Kidney epithelial cell (primary cell): ENCODE measurements at places on chromosomes 5 and 9.

DNA sequence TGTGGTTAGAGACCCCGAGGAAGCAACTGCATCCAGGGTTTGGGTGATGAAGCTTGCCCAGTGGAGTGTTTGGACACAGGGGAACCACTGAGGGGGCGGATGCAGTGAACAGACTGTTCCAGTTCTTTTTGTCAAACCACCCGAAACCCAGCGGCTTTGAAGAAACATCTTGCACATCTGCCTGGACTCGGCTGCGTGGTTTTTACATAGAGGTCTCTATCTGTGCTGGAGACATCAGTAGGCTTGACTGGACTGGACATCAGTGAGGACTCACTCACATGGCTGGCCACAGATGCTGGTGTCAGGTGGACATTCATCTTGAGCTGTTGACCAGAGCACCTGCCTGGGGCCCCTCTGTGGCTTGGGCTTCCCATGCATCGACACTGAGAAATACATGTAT lies 15.3 kb upstream of the SPATA31E1 start:
- DNase-seq: no peak

DNA sequence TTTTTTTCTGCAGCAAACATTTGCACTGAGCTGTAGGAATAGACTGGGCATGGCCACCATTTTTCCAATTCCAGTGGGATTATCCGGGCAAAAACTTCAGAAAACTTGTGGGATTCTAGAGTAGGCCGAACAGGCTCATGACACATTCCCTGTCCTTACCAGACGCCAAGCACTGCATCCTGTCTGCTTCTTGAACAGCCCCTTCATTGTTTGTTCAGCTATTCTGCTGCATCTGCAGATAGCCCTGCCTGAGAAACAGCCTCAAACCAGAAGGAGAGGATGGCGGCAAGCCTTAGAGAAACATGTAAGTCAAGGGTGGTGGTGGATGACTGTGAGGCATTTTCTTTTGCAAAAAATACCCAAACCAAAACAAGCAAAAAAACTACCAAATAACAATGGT lies 111.8 kb upstream of the NTRK2 start:
- no peak for DNase-seq

DNA sequence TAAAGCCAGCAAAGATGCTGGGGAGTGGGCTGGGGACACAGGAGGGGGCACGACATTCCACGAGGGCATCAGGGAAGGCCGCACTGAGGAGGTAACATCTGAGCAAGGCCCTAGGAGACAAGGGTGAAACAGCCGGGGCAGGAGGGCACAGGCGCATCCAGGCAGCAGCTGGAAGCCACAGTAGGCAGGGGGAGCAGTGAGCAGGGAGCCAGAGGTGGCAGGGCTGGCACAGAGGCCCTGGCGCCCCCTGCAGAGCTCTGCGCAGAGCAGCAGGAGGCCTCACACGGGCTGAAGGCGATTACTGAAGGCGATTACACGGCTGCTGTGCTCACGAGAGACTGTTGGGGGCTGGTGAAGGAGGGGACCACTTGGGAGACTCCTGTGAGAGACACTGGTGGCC lies 15.4 kb downstream of the LMAN2 start:
- no peak for DNase-seq

GRCh38 chr9:36791222-36791950 lies 218.7 kb downstream of the MELK start:
- no peak for DNase-seq

GRCh38 chr5:78899922-78900362 lies 85.2 kb downstream of the ARSB start:
- DNase-seq: no peak

DNA sequence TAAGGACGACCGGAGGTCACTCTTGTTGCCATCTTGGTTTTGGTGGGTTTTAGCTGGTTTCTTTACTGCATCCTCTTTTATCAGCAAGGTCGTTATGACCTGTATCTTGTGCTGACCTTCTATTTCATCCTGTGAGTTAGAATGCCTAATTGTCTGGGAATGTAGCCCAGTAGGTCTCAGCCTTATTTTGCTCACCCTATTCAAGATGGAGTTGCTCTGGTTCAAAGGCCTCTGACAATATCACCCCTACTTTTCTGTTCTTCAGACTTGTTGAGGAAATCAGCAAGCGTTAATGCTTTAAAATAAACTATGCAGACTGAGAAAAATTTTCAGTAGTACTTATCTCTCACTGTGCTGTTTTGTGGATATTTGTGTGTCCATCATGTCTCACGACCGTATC lies 92.6 kb downstream of the MTRR start:
- DNase-seq: no peak
